DMS 273 treated with DMSO at 0.1 percent for 48 hours (cell line): ENCODE measurements at places on chromosomes 11 and 22.

GRCh38 chr11:128689591-128689947 lies 4.3 kb upstream of the FLI1 start:
- no peak for DNase-seq

DNA sequence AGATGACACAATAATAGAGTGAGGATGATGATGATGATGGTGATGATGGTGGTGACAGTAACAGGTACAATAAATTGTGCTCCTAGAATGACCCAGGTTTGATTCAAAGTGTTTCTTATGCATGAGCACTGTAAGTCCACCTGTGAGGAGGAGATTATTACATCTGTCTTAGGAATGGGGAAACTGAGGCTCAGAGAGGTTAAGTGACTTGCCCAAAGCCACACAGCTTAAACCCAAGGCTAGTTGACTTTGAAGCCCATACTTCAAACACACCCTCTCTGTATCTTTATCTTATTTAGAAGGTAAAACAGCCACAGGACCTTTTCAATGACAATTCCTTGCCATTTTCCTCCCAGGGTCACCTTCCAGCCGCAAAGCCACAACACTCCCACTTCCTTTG lies 88.9 kb downstream of the MIAT start:
- no peak for DNase-seq

DNA sequence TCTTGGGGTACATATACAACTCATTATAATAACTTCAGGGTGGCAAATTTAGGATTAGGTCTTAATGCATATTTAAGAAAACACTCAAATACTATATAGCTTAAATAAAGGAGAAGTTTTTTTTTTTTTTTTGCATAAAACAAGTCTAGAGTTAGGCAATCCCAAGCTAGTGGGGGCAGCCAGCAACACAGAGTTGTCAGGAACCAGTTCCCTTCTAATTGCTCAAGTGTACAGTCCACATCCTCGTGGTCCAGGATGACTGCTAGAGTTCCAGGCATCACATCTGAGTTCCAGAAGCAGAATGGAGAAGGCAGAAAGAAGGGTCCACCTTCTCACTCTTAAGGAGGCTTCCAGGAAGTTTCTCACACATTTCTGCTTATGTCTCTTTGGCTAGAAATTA lies 261.9 kb upstream of the PLET1 start:
- DNase-seq = no peak

DNA sequence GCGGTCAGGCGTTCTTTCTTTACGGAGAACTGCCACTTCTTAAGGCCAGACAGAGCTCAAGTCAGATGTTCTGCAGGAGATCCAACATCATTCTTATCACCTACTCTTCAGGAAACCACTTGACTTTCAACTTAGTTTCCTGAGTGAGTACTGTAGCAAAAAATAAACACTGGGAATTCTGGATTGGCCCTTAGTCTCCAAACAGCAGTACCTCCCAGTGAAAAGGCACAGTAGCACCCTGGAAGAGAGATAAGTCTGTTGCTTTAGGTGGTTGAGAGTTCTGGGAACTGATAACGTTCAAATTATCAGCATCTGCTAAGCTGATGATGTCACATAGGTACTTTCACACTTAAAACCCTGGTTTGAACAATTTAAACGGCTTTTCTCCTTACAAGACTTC lies 971.8 kb upstream of the TENM4 start:
- no peak for DNase-seq

GRCh38 chr11:1377231-1377780 lies 12.4 kb upstream of the BRSK2 start:
- DNase-seq = no peak

DNA sequence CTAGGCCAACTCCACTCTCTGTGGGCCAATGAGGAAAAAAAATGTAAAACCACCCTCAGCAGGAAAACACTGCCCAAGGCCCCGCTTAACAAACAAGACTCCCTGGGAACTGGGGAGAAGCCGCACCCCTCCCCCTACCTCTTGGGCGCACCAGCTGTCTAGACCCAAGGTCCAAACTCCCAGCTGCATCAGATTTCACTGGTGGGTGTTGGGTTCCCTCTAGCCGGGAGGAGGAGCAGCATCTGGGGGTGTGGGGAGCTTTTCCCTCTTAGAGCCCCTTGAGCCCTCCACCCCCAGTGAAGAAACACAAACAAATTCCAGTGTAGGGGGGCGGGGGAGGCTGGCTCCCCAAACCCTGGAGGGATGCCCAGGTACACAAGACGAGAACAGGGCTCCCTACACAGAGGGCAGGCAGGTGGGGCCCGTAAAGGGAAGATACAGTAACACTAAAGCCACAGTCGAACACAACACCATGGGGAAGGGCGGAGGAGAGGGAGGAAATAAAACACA lies 64.9 kb downstream of the NECTIN1 start:
- DNase-seq = peak; percentile 40

DNA sequence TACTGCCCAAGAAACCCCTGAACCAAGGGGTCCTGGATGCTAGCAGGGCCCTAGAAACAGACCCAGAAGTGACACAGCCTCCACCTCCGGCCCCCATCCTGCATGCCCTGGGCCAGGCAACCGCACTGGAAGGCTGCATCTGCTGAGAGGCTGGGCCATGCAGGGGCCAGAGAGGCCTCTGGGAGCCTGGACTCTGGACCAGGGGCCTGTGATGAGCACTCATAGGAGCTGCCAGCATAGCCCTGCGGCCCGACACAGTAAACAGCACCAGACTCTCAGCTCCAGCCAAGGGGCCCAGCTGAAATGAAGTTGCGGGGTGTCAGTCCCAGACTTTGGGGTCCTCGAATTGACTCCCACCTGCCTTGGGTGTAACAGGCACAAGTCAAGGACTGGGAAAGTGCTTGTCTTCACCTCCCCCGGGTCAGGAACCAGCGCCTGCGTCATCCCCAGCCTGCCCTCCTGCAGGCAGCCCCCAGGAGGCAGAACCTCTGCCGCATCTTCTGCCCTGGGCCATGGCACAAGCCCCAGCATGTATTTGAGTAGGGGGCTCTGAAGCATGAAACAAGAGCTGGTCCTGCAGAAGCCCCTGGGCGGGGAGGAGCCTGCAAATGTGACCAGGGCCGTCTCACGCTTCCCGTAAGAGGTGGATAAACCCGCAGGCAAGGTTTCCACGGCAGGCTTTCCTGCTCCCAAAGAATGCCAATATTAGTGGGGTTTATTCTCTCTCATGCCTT lies 25.2 kb upstream of the CCND1 start:
- no peak for DNase-seq

- DNase-seq = no peak
Observed at GRCh38 chr11:26096451-26096850, 235.5 kb upstream of the ANO3 start.

DNA sequence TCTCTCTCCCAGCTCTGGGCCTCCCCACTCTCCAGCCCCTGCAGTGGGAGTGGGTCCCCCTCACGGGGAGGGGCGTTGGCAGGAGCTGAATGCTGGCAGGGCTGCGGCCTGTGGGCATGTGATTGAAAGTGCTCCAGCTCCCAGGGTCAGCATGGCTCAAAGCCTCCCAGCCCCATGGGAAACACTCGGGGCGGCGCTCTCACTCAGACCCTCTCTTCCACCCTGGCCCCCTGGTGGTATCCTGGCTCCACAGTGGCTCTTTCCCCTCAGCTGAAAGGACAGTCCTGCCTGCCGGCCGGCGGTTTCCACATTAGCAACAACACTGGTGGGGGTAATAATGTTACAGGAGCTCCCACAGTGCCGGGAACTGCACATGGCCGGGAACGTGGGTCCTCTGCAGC lies 35.5 kb downstream of the POLR3H start:
- DNase-seq = no peak

DNA sequence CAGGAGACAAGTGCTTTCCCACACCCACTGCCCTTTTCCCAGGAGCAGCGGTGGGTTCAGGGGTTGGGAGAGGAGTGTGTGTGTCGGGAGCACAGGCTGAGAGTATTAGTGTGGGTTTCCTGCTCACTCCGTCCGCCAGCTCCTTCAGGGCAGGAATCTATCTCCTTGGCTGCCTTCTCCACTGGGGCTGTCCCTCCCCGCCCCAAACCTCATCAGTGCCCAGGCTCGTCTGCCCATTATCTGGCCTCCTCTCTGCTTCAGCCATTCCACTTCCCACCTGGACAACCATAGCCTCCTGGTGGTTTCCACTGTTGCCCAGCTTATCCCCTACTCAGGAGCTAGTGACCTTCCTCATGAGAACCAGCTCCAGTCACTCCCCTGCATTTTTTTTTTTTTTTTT lies 19.9 kb downstream of the ASPHD2 start:
- DNase-seq = no peak

GRCh38 chr22:46374663-46375474 lies 39.4 kb downstream of the TRMU start:
- no peak for DNase-seq

DNA sequence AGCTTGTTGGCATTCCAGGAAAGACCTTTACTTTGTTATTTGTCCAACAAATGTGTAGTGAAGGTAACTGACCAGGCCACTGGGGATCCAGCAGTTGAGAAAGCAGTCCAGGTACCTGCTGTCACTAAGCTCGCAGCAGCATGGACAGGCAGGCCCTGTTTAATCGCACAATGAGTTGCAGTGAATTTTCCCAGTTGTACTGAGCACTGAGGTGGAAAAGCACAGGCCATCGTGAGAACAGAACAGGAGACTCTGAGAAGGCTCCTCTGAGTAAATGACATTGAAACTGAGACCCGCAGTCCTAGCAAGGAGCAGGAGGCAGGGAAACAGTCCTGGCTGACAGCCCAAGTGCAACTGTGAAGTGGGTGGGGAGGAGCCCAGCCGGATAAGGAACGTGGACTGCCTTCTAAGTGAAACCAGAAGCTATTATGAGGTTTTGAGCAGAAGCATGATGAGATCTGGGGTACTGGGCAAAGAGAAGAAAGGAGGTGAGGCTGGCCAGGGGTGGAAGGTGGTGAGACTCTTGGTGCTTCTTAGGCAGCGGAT lies 39.8 kb upstream of the CDON start:
- peak; percentile 17 for DNase-seq

DNA sequence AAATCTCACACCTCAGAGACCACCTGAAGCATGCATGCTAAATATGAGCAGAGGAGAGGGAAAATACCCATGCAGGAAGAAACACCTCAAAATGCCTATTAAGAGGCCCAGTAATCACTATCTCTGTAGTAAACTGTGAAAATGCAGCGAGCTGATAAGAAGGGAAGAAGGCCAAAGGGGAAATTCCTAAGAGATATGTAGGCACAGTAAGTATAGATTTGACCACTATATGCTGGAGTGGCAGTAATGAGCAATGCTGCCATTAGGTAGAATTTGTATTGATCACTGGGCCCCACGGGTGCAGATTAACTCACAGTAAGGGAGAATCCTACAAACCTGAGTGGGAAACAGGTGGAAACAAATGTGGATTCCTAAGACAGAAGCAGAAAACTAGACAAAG lies 1813.1 kb upstream of the RAG2 start:
- DNase-seq = no peak

GRCh38 chr11:120546312-120547205 lies 35.0 kb downstream of the GRIK4 start:
- no peak for DNase-seq

- no peak for DNase-seq
Observed at GRCh38 chr11:67283481-67283963, 5.6 kb upstream of the ANKRD13D start.
